Stimulated activated CD4-positive, alpha-beta T cell treated with anti-CD3 and anti-CD28 coated beads, Interleukin-1b, Interleukin-23, amount 100 ng/mL, for 1 hour (primary cell): ENCODE measurements at places on chromosomes 5 and 9.

- no peak for DNase-seq
Observed at GRCh38 chr9:95815961-95816360, 59.5 kb upstream of the ERCC6L2 start.

DNA sequence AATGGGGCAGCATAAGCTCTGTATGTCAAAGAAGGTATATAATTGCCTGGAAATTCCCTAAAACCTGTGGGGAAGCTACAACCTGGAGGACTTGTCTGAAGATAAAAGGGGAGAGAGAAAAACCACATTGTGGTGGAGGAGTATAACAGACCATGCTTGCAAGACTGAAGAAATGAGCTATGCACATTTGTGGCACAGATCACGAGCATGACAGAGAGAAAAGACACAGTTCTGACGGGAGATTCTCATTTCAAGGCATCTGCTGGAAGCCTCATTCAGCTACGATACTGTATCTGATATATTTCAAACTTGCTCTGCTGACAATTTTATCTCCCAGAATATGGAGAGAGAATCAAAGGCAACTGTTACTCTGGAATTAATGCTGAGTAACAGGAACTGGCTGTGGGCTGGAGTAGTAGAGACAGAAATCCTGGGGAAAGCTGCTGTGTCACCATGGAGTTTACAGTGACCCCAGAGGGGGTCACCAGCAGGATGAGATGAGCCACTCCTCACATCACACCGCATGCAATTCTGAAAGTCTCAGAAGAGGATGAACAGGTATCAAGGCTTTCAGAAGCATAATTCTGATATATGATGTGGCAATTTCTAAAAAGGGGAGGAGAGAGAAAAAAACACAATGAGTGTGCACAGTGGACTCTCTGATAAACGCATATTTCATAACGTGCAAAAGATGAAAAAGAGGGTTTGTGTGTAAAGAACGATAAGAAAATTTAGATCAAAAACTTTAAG, 528.8 kb downstream of the IRX1 start:
- DNase-seq: no peak

- DNase-seq: no peak
Observed at GRCh38 chr5:175123542-175123941, 320.4 kb downstream of the DRD1 start.

GRCh38 chr5:422323-423232, 20.4 kb upstream of the EXOC3 start:
- no peak for DNase-seq
